ENCODE measurements at places on chromosomes 3 and 15.

GRCh38 chr15:38242055-38242454, 10.6 kb upstream of the SPRED1 start:
- DNase-seq = no peak

GRCh38 chr3:138945709-138946662, 951 bp downstream of the FOXL2 start:
- DNase-seq = peak; percentile 50

GRCh38 chr3:142087676-142088075, 61.7 kb downstream of the TFDP2 start:
- no peak for DNase-seq

- DNase-seq = peak; percentile 55
These were observed at the start of gene C2CD4A for GRCh38 chr15:62066663-62067447. Gene C2CD4A, plus strand, starts transcription at chr15:62066977. Its CDS starts 637 bp downstream, at chr15:62067614.

GRCh38 chr3:64612916-64613526, 74.8 kb downstream of the ADAMTS9 start:
- DNase-seq = no peak

DNA sequence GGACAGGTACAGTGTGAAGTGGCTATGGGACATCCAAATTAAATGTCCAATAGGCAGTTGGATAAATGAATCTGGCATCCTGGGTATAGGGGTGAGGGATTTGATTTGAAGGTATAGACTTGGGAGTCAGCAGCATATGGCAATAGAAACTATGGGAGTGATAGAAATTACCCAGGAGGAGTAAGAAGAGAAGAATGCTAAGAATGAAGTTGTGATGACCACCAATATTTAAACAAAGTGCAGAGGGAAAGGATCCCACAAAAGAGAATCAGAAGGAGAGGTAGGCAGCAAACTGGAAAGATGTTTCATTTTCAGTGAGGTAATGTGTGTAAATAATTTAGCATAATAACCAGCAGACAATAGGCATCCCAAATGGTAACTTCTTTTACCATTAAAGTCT, 13.8 kb upstream of the MSL2 start:
- no peak for DNase-seq

GRCh38 chr3:42204867-42205599, 61.0 kb downstream of the CCK start:
- DNase-seq = no peak

GRCh38 chr15:70259640-70260508, 162.2 kb upstream of the TLE3 start:
- no peak for DNase-seq

DNA sequence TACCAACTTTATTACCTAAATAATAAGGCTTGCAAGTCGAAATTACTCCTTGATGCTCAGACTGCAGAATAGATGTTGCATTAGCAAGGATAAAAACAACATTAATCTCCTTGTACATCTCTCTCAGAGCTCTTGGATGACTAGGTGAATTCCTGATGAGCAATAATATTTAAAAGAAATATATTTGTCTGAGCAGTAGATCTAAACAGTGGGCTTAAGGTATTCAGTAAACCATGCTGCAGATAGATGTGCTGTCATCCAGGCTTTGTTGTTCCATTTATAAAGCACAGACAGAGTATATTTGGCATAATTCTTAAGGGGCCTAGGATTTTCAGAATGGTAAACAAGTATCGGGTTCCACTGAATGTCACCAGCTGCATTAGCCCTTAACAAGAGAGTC, 257.1 kb downstream of the TUSC7 start:
- DNase-seq = no peak
